ENCODE measurements at places on chromosomes 1 and 21.
A peak's percentile ranks its signal among the peaks of the same experiment; 100 is the strongest.

- no peak for DNase-seq
Observed at GRCh38 chr1:29647581-29647980, 411.3 kb downstream of the PTPRU start.

DNA sequence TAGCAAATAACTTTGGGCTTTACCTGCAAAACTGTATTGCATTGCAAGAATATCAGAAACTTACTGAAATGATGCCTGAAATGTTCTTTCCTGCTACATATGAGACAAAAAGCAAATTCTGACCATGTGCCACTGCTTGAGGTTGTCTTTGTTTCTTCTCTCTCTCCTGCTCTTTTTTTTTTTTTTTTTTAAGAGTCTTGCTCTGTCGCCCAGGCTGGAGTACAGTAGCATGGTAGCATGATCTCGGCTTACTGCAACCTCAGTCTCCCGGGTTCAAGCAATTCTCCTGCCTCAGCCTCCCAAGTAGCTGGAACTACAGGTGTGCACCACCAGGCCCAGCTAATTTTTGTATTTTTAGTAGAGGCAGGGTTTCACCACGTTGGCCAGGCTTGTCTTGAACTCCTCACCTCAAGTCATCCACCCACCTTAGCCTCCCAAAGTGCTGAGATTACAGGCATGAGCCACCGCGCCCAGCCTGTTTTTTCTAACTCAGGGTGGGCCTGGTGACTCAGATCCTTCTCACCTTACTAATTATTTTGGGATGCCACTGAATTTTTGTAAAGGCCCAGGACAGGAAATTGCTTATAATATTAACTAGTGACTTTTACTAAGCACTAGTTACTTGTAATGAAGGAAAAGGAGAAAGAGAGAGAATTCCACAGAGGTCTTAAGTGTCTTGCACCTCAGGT, 35.9 kb downstream of the DNASE2B start:
- no peak for DNase-seq

- peak; percentile 78 for DNase-seq
Observed at GRCh38 chr1:40032240-40032891, 8.2 kb upstream of the CAP1 start.

DNA sequence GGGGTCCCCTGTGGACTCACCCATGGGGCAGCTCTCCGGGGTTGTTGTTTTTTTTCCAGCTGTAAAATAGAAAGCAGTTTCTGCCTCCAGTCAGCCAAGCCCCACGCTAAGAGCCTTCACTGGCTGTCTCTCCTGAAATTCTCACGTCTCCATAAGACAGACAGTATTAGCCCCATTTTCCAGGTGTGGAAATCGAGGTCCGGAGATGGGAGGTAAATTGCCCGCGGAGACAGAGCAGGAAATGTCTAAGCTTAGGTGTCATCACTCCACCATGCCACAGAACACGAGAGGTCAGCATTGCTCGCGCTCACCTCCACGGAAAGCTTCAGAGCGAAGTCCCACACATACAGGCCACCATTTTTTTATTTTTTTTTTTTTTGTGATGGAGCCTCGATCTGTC, 44.6 kb downstream of the TNFRSF8 start:
- DNase-seq, result no peak

DNA sequence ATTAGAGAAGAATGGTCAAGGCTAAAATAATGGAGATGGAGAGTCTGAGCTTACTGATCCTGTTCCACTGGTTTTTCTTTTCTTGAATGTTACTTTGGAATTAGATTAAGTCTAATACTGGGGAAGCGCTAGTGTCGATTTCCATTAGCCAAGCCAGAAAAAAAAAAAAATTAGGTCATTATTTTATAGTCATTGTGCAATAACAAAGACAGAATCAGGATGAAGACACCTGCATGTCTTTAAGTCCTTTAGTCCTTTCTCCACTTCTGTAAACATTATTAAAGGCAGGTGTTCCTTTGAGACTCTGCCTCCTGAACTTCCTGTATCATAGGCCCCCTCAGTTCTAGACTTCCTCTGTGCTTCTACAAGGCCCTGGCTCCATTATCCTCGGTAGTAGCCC, 42.8 kb downstream of the MYSM1 start:
- no peak for DNase-seq

- no peak for DNase-seq
Observed at GRCh38 chr1:164801246-164801731, 242.3 kb downstream of the PBX1 start.

GRCh38 chr21:14076143-14076806, 134.5 kb downstream of the LIPI start:
- no peak for DNase-seq

GRCh38 chr1:167957710-167958109, 20.8 kb upstream of the MPC2 start:
- DNase-seq, result no peak

DNA sequence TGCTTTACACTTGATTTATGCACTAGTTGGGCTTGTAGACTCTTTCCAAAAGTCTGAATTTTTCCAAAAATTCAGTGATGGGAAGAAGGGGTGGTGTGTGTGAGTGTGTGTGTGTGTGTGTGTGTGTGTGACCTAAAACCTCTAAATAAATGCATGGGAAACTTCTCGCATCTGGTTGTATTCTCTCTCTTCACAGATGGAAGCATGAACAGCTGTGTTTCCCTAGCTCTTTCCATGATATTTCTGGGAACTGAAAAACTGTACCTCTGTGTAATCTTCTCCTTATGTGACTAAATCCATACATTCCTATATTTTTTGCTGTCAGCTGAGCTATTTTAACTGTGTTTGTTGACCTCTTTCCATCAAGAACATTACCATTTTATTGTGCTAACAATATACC, 26.2 kb upstream of the CYYR1 start:
- DNase-seq, result no peak

DNA sequence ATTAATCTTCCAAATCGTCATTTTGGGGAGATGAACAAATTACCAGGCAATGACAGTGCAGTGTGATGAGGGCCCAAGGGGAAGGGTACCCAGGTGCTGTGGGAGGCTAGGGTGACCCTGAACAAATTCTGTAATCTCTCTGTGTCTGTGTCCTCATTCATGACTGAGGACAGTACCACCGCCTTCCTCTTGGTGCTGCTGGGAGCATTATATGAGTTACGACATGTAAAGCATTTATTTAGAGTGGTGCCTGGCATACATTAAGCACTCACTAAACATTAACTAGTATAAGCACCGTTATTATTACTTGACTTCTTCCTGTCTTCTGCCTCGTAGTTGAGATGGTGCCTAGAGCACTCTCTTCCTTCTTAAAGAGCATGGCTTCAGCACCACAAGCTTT, 468.2 kb upstream of the VAMP3 start:
- DNase-seq, result no peak

GRCh38 chr1:56437959-56438358, 141.4 kb downstream of the PLPP3 start:
- no peak for DNase-seq

DNA sequence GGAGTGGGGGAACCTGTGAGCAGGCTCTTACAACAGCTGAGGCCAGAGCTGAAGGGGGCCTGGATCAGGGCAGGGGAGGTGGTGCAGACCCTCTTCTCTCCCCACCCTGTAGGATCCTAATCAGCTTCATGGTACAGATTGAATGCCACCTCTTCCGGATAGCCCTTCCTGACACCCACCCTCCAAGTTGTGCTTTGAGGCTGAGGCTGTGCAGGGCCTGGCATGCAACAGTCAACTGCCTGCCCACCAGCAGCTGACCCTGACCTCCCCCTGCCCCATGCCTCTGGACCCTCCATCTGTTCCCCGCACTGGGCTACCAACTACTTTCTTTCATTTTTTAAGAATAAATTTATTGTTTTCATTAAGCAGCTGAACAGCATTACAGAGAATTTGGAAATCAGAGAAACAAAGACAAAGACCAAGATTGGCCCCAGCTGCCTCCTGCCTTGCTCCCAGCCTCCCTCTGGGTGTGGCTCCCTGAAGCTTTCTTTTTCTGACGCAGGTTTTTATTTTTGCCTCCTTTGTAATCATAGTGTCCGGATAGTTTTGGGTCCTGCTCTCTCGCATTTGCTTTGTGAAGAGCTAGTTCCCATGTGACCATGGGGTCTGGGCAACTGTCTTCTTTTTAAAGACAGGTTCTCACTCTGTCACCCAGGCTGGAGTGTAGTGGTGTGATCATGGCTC, 12.8 kb downstream of the ZNF362 start:
- no peak for DNase-seq

DNA sequence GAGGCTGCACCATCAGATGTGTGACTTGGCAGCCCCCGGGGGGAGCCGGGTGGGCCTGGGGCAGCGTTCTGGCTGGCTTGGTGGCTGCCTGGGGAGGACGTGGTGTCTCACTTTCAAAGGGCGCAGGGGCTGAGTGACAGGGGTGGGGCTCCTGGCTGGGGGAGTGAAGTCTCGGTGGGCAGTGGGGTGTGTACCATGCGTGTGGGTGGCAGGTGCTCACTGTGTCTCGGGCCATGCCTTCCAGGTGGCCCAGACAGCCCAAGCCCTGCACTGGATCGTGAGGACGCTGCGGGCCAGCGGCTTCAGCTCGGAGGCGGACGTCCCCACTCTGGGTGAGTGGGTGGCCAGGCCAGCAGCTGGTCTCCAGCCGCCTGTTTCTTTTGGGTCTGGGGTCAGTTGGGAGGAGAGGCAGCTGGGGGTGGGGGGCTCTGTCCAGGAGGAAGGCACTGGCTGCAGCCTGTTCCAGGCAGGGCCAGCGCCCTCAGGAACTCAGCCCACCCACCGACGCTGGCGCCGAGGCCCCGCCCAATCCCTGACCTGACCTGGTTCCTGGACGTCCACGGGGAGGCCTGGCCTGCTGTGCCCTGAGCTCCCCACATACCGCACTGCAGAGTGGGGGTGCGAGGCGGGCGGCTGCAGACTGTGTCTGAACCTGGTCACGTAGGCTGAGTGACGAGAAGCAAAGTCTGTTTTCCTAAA, 30.6 kb upstream of the LRRC3 start:
- DNase-seq, result no peak

- DNase-seq, result no peak
Observed at GRCh38 chr1:21749109-21749508, 33.8 kb downstream of the USP48 start.

- no peak for DNase-seq
Observed at GRCh38 chr1:51575406-51576084, 41.3 kb upstream of the OSBPL9 start.

All from inflammatory macrophage (primary cell).